ENCODE measurements at places on chromosomes 5 and 9.

- DNase-seq = no peak
Measured at GRCh38 chr5:58974083-58974482, 391.2 kb downstream of the RAB3C start.

GRCh38 chr5:6718161-6718681 is 5.0 kb downstream of the TENT4A start:
- DNase-seq = no peak

DNA sequence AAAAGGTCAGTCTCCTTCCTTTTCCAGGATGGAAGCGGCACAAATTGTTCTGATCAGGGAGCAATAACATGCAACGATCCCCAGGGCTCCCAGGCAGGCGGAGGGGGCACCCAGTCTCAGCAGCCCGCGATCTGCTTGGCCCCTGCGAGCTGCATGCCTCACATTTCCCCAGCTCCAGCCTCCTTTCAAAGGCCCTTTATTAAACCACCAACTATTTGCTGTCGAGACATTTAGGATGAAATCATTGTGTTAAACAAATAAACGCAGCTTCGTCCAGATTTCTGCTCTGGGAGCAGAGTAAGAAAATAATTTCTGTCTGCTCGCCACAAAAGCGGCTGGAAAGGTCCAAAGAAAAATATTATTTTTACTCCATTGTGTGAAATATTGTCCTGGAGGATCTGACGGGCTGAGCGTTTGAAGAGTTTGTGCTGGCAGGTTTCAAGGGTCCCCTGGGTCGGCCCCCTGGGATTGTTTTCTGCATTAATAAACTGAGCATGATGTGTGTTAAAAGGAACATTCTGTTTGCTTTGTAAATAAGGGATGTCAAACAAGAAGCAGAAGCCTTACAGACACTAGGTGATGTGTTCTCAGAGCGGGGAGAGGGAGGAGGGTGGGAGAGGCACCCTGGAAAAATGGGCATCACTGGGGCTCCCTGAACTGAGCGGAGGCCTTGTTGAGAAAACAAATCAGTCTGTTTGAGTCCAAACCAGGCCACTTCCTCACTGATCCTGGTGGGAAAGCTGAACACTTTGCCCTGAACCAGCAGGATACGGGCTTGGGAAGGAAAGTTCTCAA is 110.1 kb downstream of the FOXD1 start:
- DNase-seq = no peak

DNA sequence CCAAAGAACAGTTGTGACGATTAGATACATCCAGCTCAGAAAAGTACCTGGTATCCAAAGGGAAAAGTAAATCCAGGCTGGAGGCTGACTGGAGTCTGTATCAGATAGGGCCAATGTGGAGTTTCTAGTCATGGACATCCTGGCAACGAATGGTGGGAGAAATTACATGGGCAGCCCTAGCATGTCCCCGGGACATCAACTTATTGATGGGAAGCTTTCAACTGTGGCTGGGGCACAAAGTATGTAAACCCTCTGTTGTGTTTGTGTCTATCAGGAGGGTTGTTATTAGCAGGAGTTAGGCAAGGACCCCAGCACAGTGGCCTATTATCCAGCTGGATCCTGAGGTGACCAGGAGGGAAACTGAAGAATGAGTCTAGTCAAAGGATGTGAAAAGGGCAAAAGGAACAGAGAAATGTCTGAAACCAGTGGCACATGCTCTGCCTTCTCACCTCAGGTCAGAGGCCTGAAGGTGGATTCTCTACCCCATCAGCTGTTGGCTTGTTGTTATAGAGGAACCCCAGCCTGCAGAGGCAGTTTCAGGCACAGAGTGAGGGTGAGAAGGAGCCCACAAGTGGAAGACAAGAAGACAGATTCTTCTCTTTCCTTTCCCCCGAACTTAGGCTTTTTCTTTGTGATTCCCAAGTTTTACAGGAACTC is 19.9 kb downstream of the IFNW1 start:
- no peak for DNase-seq

GRCh38 chr9:3955305-3955687 is 344.6 kb downstream of the GLIS3 start:
- no peak for DNase-seq

DNA sequence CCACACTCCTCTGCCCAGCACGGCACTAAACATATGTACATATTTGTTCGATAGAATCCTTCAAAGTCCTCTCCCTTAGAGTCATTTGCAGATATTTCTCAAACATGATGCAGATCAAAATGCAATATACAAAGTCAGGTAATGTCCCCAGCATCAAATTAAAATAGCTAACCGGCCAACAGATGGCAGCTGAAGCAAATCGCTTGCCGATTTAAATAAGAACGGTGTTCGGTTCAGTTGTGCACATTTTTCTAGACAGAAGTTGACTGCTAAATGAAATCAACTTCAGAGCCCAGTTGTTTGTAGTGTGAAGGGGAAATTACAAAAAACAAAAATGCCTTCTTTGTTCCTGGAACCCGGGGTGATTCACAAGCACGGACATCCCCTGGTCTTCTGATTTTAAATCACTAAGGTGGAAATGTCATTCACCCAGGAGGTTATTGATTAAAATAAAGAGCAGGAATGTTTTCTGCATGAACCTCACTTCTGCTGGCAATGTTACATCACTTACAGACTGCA is 219.2 kb downstream of the EBF1 start:
- DNase-seq = no peak

DNA sequence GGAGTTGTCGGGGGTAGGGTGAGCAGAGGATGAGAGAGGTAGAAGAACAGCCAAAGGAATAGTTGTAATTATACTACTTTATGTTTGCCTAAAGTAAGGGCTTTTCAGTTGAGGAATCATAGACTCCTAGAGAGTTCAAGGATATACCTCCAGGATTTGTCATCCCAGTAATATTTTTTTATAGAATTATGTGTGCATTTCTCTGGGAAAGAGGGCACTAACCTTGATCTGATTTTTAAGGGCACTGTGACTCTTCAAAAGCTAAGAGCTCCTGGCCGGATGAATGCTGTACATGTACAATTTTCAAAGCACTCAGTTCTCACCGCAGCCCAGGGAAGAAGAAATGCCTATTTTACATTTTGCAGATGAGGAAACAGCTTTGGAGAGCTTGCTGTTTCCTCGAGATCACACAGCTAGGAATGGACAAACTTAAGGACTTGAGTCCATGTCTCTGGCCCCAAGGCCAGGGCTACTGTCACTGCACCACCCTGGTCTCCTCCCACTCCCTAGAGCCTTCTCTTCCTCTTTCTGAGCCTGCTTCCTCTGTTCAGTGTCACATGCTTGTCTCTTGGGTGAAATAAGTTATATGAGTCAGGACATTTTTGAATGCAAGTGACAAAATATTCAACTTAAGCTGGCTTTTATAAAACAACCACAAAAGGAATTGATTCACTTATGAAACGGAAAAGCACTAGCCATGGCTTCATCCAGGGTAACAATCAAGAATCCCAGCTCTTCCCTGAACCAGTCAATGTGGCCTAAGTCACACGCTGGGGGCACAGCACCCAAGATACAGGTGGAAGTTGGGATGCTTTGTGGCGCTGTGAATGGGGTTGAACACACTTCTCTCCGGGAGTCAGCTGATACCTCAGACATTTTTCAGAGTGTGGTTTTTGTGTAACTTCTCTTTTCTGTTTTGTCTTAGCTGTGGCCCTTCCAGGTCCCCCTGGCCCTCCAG is 45.7 kb upstream of the TGFBR1 start:
- no peak for DNase-seq

DNA sequence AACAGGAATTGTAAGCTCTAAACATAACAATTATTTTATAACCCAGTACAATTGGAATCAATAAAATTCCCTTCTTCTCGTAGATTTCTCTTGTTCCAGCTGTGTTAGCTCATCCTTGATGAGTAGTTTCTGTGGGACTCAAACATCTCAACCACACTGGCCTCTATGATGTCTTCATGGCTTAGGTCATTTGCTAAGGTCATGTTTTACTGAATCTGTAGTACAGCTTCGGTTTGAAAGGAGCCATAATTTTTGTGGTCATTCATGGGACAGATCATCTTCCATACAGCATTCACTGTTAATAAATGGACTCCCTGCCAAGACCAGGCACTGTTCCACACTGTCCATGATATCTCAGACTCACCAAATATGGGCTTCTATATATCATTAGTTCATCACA is 369.0 kb upstream of the RFX3 start:
- no peak for DNase-seq

GRCh38 chr5:88269222-88269771 is 652 bp upstream of the TMEM161B start:
- DNase-seq = no peak

DNA sequence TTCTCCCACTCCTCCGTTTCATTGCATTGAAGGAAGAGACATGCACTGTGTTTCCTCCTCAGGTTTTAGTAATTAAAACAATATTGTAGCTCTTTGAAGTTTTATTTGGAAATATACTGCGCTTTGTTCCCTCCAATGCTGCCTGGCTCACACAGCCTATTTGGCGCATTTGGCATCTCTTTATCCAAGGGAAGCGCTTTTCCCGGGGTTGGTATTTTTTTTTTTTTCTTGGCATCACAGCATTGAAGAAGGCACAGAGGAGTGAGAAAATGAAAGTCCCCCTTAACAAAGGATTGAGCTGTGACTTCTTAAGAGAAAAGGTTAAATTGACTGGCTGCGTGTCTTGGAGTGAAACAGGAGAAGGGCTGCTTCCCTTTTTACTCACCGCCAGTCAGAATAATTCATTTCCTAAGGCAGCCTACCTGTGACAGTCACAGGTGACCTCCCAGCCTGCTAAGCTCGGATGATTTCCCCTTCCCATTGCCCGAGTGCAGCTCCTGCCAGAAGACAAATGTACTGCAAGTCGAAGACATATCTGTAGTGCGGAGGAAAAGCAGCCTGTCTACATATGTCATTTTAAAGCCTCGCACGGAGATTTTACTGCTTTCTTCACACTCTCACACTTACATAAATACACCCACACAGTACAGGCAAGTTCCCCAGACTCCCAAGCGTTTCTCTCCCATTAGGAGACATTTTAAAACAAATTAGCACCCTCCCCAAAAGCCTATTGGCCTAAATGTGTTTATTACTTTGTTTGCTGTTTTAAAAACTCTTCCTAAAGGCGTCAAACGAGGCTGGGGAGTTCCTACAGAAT is 665.5 kb upstream of the ZNF608 start:
- no peak for DNase-seq

- no peak for DNase-seq
Measured at GRCh38 chr5:58860680-58861079, 277.8 kb downstream of the RAB3C start.

DNA sequence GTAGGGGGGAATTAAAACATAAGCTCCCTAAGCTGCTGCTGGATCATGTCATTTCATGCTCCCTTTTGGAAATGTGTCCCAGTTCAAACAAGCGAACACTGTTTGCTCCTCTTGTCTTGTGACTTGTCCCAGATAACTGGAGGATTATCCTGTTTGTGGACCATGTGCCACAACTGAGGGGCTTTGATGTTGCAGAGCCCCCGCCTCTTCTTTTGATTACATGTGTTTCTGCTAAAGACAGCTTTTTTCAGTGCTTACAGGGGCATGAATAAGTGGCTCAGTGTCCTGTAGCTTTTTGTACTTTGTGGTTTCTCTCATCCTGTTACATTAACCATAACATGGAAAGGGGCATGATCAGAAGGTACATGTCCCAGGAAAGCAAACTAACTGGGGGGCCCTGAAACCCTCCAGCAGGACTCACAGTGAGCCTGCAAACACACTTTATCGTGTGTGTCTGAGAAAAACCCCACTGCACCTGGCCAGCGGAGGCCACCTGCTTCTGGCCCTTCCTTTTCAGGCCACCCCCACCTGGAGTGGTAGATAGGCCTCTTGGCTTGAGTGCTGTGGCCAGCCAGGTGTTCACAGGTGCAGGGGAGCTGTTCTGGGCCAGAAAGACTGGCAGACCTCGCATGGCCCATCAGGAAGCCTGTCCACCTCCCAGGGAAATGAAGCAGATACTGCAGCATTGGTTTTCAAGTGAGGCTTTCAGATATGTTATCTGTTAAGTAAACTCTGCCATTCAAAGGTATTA is 285.6 kb downstream of the FANCC start:
- no peak for DNase-seq

DNA sequence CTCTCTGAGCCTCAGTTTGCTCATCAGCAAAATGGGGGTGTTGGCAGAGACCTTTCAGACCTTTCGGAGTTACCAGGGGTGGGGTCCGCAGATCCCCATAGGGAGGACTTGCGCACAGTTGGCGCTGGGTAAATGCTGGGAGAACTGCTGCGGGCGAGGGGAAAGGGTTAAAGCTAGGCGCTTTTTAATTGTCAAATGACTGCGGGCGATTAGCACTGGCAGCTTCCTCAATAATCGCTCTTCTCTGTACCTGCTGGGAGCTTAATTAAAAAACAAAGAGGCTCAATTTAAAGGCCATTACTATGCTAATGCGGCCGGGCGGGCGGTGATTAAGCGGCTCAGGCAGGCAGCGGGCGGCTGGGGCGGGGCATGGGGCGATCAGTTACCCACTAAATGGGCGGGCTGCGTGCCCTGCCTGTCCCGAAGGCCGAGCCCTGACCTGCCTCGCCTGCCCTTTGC is 63.0 kb downstream of the LMX1B start:
- no peak for DNase-seq

DNA sequence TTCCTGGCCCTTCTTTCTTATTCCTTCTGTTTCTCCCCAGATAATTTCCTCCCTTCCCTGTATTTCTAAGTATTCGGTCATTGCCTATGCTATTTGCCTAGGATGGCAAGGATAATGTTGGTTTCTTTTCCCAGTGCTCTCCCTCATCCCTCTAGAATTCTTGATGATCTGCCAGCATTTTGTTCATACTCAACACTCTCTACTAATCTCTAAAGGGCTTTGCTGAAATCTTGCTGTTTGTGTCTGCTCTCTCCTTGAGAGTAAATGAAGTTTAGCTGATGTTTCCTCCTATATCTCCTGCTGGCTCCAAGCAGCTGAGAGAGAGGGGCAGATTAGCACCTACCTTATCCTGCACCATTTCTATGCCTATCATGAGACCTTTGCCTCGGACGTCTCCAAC is 38.1 kb downstream of the AGXT2 start:
- DNase-seq = no peak

DNA sequence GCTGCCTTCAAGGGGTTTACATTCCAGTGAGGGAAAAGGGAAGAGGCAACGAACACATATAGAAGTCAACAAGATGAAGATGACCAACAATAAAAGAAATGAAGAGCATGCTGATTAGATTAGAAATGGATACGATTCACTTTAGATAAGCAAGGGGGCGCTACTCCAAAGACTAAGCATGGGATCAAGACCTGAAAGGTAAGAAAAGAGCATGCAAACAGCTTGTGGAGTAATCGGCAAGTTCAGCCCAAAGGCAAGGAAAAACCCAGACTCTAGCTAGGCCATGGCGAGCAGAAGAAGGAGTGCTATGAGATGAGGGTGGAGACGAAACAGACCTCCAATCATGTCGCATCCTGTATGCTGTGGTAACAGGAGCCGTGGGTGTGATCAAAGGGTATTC is 124.4 kb downstream of the FANCC start:
- DNase-seq = no peak

DNA sequence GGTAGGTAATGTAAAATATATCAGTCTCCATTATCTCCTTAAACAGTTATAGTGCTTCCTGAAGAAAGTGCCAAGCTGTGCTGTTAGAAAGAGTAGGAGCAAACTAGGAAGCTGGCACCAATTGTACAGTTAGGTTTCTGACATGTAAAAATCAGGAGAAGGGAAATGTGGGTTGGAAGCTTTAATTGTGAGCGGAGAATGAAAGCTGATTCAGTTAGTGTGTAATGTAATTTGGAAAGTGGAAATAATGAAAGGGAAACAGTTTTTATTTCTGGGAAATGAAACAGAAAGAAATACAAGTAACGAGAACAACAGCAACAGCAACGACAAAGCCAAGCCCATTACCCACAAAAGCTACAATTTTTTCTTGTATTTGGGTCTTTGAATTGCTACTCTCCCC is 48.8 kb upstream of the JAK2 start:
- no peak for DNase-seq

- DNase-seq = no peak
Measured at GRCh38 chr5:172417130-172417841, 37.0 kb downstream of the SH3PXD2B start.

- no peak for DNase-seq
Measured at GRCh38 chr5:453725-454481, 10.9 kb downstream of the EXOC3 start.

Data from activated naive CD8-positive, alpha-beta T cell treated with anti-CD3 and anti-CD28 coated beads, Interleukin-2, amount 50 U/mL, for 16 hours (primary cell).